ENCODE measurements at places on chromosomes 2 and 18.

- no peak for DNase-seq
Measured at GRCh38 chr2:7407001-7407400, 489.8 kb downstream of the RNF144A start.

DNA sequence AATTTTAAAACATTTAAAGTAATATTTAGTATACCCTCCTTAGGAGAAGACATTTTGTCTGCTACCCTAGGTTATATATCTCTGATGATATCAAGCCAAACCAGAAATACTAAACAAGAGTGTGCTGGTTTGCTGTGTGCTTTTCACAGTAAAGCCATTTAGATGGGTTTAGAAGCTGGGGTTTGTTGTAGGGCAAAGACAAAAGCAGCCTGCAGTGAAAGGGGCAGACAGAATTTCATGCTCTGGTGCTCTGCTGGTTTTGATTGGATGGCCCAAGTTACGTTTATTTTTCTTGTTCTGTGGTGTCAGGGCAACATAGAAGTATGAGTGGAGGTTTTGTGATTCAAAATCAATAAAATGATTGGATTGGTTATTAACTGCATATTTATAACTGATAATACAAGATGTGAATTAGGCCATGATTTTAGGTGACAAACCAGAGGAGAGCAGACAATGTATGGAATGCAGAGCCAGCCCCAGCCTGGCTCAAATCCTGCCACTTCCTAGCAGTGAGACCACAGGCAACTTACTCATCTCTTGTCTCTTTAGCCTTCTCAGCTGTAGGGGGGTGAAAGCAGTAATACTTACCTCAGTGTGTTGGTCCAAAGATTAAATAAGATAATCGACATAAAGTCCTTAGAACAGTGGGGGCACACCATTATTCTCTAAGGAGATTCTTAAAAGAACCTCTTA, 30.9 kb upstream of the IER3IP1 start:
- no peak for DNase-seq

GRCh38 chr2:160407393-160408172, 86.0 kb downstream of the RBMS1 start:
- DNase-seq: peak; percentile 29

- DNase-seq: peak; percentile 66
Measured at GRCh38 chr18:46222710-46223360, 118.7 kb downstream of the HAUS1 start.

Measured in HL-60 (cell line).